ENCODE measurements at places on chromosomes 4 and X.

DNA sequence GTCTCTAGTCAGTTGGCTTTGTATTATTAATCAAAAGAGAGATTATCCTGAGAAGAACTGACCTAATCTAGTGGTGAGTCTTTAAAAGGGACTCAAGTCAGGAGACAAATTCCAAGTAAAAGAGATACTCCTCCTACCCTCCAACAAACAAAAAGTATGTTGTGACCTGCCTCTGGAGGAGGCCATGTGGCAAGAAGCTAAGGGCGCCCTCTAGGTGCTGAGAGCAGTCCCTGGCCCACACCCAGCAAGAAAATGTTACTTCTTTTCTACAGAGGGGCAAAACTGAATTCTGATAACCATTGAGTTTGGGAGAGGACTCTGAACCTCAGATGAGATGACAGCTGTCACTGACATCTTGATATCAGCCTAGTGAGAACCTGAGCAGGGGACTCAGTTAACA is 953.6 kb upstream of the AGA start:
- DNase-seq, result no peak

GRCh38 chrX:20461576-20461975 is 194.9 kb upstream of the RPS6KA3 start:
- DNase-seq, result no peak

GRCh38 chr4:36601864-36602495 is 320.6 kb downstream of the DTHD1 start:
- no peak for DNase-seq

GRCh38 chrX:51759055-51759839 is 16.0 kb downstream of the GSPT2 start:
- no peak for DNase-seq

GRCh38 chr4:178696515-178696914 is 1254.3 kb upstream of the AGA start:
- DNase-seq, result no peak

GRCh38 chrX:17160975-17161374 is 214.0 kb upstream of the NHS start:
- no peak for DNase-seq

DNA sequence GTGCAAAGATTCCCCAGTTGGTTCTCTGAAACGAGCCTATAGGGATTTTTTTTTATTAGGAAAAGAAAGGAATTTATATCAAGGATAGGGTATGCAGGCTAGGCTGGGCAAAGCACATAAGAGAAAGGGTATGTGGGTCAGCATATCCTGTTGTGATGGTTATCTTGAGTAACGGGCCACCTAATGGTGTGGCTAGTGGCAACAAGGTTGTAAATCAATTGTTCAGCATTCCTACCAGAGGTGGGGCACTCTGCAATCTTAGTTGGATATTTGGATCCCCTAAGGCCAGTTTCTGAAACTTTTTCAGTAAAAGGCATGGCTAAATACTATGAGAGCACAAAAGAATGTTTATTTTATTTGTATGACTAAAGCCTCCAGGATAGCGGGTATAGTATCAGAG is 42.7 kb downstream of the DCAF12L1 start:
- DNase-seq, result no peak

- DNase-seq, result no peak
These were observed 1742.5 kb upstream of the ADGRL3 start for GRCh38 chr4:59457576-59457975.
